ENCODE measurements at places on chromosomes 7 and 10.

DNA sequence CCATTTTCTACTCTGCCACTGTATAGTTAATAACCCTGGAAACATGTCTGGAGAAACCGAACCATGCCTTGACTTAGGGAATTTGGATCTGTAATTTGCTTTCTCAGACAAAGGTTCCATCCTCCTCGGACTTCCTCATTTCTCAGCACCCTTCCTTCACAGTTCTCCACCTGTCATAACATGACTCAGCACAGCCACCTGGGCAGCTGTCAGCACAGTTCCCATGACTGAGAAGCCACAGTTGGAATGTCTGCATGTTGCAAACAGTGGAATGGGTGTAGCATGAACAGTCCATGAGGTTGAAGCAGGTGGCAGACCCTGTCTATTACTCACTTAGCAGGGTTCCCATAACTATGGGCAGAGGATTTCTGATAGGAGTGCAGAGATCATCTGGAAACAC, 634 bp upstream of the OR9A4 start:
- H3K36me3 ChIP-seq = no peaks in the 10 kb centered on the region
- no peak overlapping the region for H3K4me3 ChIP-seq
- no peaks in the 10 kb centered on the region for H3K4me1 ChIP-seq
- H3K27me3 ChIP-seq = no peaks in the 10 kb centered on the region

DNA sequence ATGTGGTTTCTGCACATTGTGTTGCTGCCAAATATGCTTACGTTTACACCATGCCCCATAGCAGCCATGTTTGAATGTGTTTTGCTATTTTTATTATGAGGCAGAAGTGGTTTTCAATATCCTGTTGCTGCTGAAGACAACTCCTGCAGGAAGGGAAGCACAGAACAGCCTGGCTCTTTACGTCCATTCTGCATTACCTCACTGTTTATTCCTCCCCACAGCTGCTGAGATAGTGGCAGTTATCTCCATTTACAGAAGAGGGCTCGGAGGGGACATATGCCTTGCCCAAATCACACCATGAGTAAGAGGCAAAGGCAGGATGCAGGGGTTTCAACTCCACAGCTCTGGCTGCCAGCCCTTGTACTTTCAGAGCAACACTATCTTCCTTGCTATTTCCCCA, 35.3 kb downstream of the PLPP4 start:
- no peak for DNase-seq
- H3K4me3 ChIP-seq = no peak overlapping the region
- no peaks in the 10 kb centered on the region for H3K27me3 ChIP-seq

- DNase-seq = no peak
- H3K4me3 ChIP-seq = no peak overlapping the region
- H3K4me1 ChIP-seq = no peaks in the 10 kb centered on the region
These were observed 21.4 kb upstream of the LEP start for GRCh38 chr7:128219636-128220035.

DNA sequence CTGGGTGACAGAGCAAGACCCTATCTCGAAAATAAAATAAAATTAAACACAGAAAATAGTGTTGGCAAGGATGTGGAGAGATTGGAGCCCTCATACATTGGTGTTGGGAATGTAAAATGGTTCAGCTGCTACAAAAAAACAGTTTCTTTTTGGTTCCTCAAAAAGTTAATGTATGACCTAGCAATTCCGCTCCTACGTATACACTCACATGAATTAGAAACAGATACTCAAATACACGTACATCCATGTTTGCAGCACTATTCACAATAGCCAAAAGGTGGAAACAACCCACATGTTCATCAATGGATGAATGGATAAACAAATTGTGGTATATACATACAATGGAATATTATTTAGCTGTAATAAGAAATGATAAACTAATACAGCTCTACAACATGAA, 28.4 kb upstream of the CHCHD3 start:
- DNase-seq = no peak
- H3K27me3 ChIP-seq = peaks cover 30% of the 10 kb centered on the region
- no peaks in the 10 kb centered on the region for H3K36me3 ChIP-seq
- no peak overlapping the region for H3K4me3 ChIP-seq
- no peak overlapping the region for H3K27ac ChIP-seq

- H3K27me3 ChIP-seq = no peaks in the 10 kb centered on the region
- H3K4me3 ChIP-seq = no peak overlapping the region
- no peaks in the 10 kb centered on the region for H3K36me3 ChIP-seq
- H3K27ac ChIP-seq = no peak overlapping the region
- H3K4me1 ChIP-seq = no peaks in the 10 kb centered on the region
These were observed 42.0 kb upstream of the PCLO start for GRCh38 chr7:83204715-83205114.

- no peaks in the 10 kb centered on the region for H3K27me3 ChIP-seq
- H3K27ac ChIP-seq = no peak overlapping the region
- DNase-seq = no peak
- no peaks in the 10 kb centered on the region for H3K4me1 ChIP-seq
These were observed 159.9 kb downstream of the DNAJC1 start for GRCh38 chr10:21843645-21844044.

DNA sequence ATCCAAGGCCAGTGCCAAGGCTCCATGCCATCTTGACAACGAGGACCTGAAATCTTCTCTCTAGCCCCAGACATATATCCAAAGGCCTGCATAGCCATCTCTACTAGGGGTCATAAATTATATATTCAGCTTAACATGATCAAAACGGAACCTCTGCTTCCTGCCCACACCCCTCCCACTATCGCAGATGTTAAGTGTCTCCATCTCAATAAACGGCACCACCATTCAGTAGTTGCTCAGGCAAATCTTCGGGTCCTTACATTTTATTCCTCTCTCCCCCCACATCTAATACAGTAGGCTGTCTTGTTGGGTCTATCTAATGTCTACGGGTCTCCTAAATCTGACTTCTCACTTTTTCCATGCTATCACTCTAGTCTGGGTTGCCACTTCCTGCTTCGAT, 201.1 kb upstream of the PLXNA4 start:
- H3K36me3 ChIP-seq = no peaks in the 10 kb centered on the region
- H3K27ac ChIP-seq = no peak overlapping the region
- no peak for DNase-seq
- no peaks in the 10 kb centered on the region for H3K4me1 ChIP-seq

- peaks cover 21% of the 10 kb centered on the region for H3K27me3 ChIP-seq
- no peaks in the 10 kb centered on the region for H3K4me1 ChIP-seq
- no peak for DNase-seq
- H3K36me3 ChIP-seq = no peaks in the 10 kb centered on the region
These were observed 120.8 kb upstream of the CDCA7L start for GRCh38 chr7:22066522-22066921.

DNA sequence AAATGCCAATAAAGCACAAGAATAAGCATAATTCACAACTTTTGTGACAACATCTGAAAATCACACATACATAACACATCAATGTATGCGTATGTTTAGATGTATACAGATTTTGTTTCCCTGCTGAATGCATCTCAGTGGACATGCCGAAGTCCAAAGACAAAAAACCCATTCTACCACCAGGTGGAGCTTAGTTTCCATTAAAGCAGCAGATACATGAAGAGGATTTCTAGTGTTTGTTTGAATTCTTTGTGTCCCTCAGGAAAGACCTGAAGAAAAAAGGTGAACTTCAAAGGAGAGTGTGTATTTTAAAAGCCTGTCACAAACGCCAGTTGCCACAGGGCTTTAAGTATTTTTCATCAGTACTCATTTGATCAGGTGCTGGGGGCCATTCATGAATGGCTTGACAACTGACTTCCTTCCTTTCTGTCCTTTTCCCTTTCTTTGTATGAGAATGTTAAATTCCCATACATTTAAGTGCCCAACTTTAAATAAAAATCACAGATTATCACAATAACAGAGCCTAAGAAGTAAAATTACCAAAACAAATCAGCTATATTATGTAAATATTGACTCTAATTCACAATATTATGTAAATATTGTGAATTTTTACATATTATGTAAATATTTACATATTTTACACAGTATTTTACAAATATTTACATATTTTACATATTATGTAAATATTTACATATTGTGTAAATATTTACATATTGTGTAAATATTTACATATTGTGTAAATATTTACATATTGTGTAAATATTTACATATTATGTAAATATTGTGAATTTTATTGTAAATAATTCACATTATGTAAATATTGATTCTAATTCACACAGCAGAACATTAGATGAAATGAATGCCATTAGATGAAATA, 343.0 kb downstream of the CRPPA start:
- no peaks in the 10 kb centered on the region for H3K36me3 ChIP-seq
- no peak overlapping the region for H3K4me3 ChIP-seq
- no peaks in the 10 kb centered on the region for H3K27me3 ChIP-seq
- DNase-seq = no peak
- H3K27ac ChIP-seq = no peak overlapping the region

GRCh38 chr10:46538717-46539426, 17.6 kb downstream of the GPRIN2 start:
- no peak overlapping the region for H3K27ac ChIP-seq
- H3K4me1 ChIP-seq = peaks cover 32% of the 10 kb centered on the region
- H3K36me3 ChIP-seq = no peaks in the 10 kb centered on the region
- H3K27me3 ChIP-seq = no peaks in the 10 kb centered on the region
- no peak for DNase-seq

DNA sequence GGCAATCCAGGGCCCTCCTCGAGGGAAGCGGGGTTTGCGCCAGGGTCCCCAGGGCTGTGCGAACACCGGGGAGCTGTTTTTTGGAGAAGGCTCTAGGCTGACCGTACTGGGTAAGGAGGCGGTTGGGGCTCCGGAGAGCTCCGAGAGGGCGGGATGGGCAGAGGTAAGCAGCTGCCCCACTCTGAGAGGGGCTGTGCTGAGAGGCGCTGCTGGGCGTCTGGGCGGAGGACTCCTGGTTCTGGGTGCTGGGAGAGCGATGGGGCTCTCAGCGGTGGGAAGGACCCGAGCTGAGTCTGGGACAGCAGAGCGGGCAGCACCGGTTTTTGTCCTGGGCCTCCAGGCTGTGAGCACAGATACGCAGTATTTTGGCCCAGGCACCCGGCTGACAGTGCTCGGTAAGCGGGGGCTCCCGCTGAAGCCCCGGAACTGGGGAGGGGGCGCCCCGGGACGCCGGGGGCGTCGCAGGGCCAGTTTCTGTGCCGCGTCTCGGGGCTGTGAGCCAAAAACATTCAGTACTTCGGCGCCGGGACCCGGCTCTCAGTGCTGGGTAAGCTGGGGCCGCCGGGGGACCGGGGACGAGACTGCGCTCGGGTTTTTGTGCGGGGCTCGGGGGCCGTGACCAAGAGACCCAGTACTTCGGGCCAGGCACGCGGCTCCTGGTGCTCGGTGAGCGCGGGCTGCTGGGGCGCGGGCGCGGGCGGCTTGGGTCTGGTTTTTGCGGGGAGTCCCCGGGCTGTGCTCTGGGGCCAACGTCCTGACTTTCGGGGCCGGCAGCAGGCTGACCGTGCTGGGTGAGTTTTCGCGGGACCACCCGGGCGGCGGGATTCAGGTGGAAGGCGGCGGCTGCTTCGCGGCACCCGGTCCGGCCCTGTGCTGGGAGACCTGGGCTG, 26.0 kb downstream of the PRSS2 start:
- no peaks in the 10 kb centered on the region for H3K36me3 ChIP-seq
- peak overlapping the region; percentile 39 for H3K4me3 ChIP-seq
- peaks cover 13% of the 10 kb centered on the region for H3K27me3 ChIP-seq
- H3K27ac ChIP-seq = peak overlapping the region; percentile 69

DNA sequence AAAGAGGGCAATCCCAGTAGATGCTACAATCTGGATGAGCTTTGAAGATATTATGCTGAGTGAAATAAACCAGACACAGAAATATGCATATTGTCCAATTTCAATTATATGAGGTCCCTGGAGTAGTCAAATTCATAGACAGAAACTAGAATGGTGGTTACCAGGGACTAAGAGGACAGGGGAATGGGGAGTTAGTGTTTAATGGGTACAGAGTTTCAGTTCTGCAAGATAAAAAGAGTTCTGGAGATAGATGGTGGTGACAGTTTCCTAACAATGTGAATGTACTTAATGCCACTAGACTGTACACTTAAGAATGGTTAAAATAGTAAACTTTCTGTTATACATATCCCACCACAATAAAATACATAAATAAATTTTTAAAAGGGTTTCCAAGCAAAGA, 236.6 kb downstream of the ELMO1 start:
- no peaks in the 10 kb centered on the region for H3K4me1 ChIP-seq
- no peak overlapping the region for H3K4me3 ChIP-seq
- no peak for DNase-seq
- no peak overlapping the region for H3K27ac ChIP-seq
- no peaks in the 10 kb centered on the region for H3K36me3 ChIP-seq

- DNase-seq = no peak
- no peak overlapping the region for H3K27ac ChIP-seq
- H3K4me1 ChIP-seq = peaks cover 10% of the 10 kb centered on the region
- no peaks in the 10 kb centered on the region for H3K36me3 ChIP-seq
- H3K27me3 ChIP-seq = peaks cover 51% of the 10 kb centered on the region
These were observed 3.6 kb upstream of the EXOC6 start for GRCh38 chr10:92844746-92845145.

- peak overlapping the region; percentile 39 for H3K4me3 ChIP-seq
- peaks cover 21% of the 10 kb centered on the region for H3K36me3 ChIP-seq
- no peak overlapping the region for H3K27ac ChIP-seq
- DNase-seq = no peak
- H3K4me1 ChIP-seq = peaks cover 20% of the 10 kb centered on the region
These were observed 27.6 kb downstream of the WDR86 start for GRCh38 chr7:151382079-151382885.

GRCh38 chr10:72875250-72876055, 18.1 kb upstream of the OIT3 start:
- peaks cover 5% of the 10 kb centered on the region for H3K36me3 ChIP-seq
- DNase-seq = no peak
- no peaks in the 10 kb centered on the region for H3K27me3 ChIP-seq
- H3K27ac ChIP-seq = no peak overlapping the region
- no peak overlapping the region for H3K4me3 ChIP-seq
